GM12864 (cell line): ENCODE measurements at places on chromosomes 3 and 15.

- no peak for DNase-seq
Observed at GRCh38 chr3:188338086-188338485, 184.1 kb downstream of the LPP start.

DNA sequence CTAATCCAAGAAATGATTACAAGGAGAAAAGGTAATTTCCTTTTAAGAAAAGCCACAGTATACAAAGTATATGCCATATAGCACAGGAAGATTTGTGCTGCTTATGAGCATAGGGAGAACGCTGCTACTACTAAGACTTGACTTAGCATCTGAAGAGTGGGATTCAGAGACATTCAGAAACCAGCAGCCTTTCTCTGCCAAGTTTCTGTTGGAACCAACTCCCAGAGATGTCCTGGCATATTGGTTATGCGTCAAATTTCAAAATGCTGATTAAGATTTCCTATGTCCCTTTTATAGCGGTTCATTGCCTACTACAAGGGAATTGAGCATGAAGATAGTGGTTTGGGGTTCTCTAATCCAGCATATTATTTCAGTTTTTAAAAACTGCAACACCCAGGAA is 4.9 kb downstream of the NR2E3 start:
- no peak for DNase-seq

- DNase-seq = no peak
Observed at GRCh38 chr15:57502116-57502515, 89.6 kb upstream of the MYZAP start.

GRCh38 chr3:156469456-156469855 is 85.5 kb downstream of the SSR3 start:
- no peak for DNase-seq

DNA sequence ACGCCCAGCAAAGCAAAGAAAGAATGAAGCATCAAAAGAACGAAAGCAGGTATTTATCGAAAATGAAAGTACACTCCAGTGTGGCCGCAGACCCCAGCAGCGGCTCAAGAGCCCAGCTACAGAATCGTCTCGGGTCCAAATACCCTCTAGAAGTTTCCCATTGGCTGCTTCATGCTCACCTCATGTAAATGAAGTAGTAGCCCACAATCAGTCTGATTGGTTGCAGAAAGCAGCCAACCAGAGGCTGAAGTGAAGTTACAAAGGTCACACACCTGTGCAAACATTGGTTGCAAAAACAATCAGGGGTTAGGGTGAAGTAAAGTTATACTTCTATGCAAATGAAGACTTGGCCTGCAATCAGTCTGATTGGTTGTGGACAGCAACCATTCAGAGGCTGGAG is 32.0 kb downstream of the SV2B start:
- no peak for DNase-seq

DNA sequence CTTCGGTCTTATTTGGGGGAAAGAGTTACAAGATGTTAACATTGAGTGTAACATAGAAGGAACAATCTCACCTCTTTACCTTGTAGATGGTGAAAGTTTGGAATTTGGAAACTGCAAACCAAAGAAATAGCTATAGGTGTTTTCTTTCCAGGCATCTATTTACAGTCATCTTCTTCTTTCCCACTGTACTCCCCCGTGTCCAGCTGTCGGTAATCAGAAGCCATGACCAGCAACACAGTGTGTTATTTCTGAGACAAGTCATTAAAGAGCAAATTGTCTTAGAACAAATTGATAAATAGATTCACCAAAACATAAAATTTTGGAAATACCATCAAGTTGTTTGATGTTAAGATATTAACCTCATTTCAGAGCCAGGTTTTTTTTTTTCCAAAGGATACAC is 590.5 kb upstream of the NAALADL2 start:
- no peak for DNase-seq

GRCh38 chr3:116929505-116930222 is 220.1 kb downstream of the TUSC7 start:
- no peak for DNase-seq

DNA sequence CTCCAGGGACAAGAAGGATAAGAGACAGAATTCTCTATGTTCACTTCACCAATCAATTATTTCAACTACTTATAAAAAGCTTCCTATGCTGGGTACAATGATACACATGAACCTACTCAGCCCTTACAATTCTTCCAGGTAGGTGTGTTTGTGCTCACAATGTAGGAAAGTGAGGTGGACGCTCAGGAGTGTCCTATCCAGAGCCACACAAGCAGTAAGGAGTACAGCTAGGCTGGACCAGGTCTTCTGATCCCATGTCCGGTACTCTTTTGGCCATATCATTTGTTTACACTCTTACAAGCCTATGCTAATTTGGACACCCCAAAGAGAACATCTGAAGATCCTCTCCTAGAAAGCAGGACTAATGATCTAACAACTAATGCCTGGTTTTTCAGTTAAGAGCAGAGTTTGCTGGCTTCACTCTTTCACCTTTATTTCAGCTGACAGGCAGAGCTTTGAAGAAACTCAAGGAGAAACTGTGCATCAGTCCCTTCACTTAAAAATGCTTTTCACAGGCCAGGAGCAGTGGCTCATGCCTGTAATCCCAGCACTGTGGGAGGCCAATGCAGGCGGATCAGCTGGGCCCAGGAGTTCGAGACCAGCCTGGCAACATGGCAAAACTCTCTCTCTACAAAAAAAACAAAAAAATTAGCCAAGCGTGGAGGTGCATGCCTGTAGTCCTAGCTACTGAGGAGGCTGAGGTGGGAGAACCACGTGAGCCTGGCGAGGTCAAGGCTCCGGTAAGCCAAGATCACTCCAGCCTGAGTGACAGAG is 27.5 kb downstream of the IGF2BP2 start:
- DNase-seq = no peak

- DNase-seq = no peak
Observed at GRCh38 chr3:170499562-170500156, 81.0 kb downstream of the CLDN11 start.

- DNase-seq = no peak
Observed at GRCh38 chr3:192260116-192261010, 467.0 kb downstream of the FGF12 start.

GRCh38 chr3:183188895-183189462 is 26.4 kb upstream of the LAMP3 start:
- DNase-seq = peak; percentile 15

- no peak for DNase-seq
Observed at GRCh38 chr3:25277503-25277902, 150.6 kb upstream of the RARB start.

DNA sequence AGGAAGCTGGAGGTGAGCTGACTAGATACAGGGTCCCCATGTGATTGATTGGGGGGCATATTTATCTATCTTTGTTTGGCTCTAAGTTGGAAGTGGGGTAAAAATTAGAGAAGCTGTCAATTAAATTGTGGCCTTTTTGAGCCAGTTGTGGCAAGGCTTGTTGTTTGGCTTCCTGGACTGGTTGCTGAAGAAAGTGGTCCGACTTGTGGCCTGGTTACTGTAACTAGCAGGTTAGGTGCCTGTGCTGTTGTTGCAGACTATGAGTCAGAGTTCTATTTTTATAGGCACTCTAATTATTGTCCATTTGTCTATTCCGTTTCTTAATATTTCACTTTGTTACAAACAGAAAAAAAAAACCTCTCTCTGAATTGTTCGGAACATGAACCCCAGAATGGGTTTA is 129.1 kb upstream of the CNTN6 start:
- DNase-seq = no peak

DNA sequence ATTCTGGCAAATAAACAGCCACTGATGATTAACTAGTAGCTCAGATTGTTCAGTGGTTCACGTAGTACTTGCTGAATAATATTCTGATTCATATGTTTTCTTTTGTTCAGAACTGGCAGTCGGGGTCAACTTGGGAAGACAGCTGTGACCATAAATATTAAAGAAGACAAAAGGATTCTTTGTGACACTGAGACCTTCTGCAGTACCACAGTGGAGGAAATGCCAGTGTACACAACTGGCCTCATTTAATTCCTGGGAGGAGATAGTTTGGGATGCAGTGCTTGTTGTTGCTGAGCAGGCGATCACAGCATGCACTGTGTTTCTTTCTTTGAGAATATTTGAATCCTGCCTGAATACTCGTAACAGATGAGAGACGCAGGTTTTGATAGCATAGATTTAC is 26.7 kb upstream of the MCF2L2 start:
- no peak for DNase-seq

- no peak for DNase-seq
Observed at GRCh38 chr15:79948761-79949160, 22.2 kb downstream of the BCL2A1 start.

DNA sequence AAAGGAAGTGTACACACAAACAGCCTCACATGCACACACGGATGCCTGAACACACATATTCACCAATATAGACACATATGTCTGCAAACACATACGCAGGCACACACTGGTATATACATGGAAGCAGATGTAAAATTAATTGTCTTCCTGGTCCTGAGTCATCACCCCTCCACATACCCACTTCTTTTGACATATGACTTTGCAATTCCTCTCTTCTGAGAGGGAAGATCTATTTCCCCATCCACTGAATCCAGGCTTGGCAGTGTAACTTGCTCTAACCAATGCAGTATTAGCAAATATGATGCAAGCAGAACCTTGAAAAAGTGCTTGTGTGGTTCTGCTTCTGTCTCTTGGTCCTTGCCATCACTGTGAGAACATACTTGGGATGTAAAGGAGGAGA is 76.8 kb upstream of the HRH1 start:
- DNase-seq = no peak
